Pancreas (tissue), 10 donors: ENCODE measurements at places on chromosomes 4 and X. TPM values are rescaled to one million over a fixed set of nuclear protein-coding genes. Genes with fewer than 3 reads are reported as not detected.

IGFBP7 gene
- polyA plus RNA-seq, result 186 TPM

SLC6A14 gene
- polyA plus RNA-seq, result not detected

DNA sequence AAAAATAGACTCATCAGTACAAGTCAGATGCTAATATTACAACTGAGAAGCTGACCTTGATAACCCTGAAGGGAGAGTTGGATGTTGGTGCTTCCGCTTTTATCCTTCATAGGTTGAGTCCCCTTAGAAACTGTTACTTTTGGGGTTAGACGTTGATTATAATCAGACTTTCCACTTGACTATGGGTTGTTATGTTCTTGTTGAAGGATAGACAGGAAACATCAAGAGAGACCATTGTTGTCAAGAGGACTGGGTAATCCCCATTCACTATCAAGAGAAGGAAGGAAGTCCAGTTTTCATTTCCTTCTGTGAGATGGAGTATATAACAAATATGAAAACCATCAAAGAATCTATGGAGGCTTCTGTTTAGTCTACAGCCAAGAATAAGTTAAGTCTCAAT lies 229.9 kb upstream of the AFF2 start:
- DNase-seq, result no peak
- no peaks in the 10 kb centered on the region for H3K27me3 ChIP-seq
- H3K36me3 ChIP-seq, result no peaks in the 10 kb centered on the region
- H3K4me3 ChIP-seq, result no peak overlapping the region
- no peak overlapping the region for H3K27ac ChIP-seq

GRCh38 chr4:100177126-100177525 lies 13.1 kb downstream of the DDIT4L start:
- no peak for DNase-seq
- H3K27me3 ChIP-seq, result no peaks in the 10 kb centered on the region
- no peak overlapping the region for H3K4me3 ChIP-seq
- no peaks in the 10 kb centered on the region for H3K4me1 ChIP-seq

DNA sequence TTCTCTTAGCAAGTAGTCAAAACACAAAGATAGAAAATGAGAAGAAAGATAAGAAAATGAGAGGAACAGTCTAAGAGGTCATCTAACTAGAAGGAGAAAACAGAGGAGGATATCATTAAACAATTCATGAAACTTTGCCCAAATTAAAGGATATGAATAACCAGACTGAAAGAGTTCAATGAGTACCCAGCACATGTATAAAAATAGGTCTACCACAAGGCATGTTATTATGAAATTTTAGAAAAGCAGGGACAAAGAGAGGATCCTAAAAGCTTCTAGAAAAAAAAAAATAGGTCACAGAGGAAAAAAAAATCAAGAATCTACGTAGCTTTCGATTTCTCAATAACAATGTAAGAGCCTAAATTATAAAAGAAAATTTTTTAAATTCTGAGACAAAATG lies 118.5 kb downstream of the WDFY3 start:
- H3K27ac ChIP-seq, result no peak overlapping the region
- no peak overlapping the region for H3K4me3 ChIP-seq
- H3K27me3 ChIP-seq, result no peaks in the 10 kb centered on the region
- no peaks in the 10 kb centered on the region for H3K4me1 ChIP-seq
- H3K36me3 ChIP-seq, result no peaks in the 10 kb centered on the region

CSAG2 gene
- not detected for polyA plus RNA-seq

DNA sequence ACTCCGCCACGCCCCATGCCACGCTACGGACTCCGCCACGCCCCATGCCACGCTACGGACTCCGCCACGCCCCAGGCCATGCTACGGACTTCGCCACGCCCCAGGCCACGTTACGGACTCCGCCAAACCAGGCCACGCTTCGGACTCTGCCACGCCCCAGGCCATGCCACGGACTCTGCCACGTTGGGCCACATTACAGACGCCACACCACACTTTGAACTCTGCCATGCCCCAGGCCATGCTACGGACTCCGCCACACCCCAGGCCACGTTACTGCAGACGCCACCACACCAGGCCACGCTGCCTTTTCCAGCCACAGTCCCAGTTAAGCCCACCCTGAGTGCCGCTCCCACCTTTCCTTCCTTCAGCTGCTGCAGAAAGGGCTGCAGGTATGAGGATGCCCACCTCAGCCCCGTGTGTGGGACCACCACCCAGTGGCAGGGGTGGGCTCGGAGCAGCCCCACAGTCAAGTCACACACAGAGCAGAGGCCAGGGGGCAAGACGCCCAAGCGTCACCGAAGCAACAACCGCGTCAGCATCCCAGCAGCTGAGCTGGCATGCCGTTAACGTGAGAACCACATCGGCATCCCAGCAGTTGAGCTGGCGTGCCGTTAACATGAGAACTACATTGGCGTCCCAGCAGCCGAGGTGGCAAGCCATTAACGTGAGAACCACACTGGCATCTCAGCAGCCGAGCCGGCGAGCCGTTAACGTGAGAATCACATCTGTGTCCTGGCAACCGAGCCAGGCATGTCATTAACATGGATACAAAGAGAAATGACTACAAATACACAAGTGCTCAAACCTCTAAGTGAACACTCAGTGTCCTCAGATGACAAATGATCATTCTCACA lies 26.4 kb downstream of the GAK start:
- H3K4me3 ChIP-seq, result no peak overlapping the region
- H3K27me3 ChIP-seq, result no peaks in the 10 kb centered on the region
- DNase-seq, result no peak
- H3K36me3 ChIP-seq, result no peaks in the 10 kb centered on the region
- no peaks in the 10 kb centered on the region for H3K4me1 ChIP-seq

DNA sequence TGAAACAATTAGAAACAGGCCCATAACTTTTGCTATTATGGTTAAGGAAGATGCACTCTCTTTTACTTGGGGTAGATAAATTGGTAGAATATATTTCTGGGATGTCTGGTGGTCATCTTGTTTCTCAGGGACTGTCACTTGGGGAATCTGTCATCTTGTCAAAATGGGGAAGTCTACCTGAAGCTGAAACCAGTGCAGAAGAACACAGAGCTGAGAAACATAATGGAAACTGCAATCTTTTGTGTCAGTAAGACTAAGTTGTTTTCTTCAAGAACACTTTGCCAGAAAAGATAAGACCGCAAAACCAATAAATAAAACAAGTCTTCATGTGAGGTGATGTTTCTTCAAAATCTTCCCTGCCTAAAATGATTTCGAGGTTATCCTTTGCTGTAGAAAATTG lies 92.0 kb downstream of the NAA11 start:
- no peak for DNase-seq
- H3K27me3 ChIP-seq, result no peaks in the 10 kb centered on the region

- no peak for DNase-seq
- no peaks in the 10 kb centered on the region for H3K36me3 ChIP-seq
- H3K27me3 ChIP-seq, result no peaks in the 10 kb centered on the region
Measured at GRCh38 chr4:19698961-19699360, 552.7 kb upstream of the SLIT2 start.

GIMD1 gene
- not detected for polyA plus RNA-seq

GRCh38 chr4:57320849-57321248 lies 210.7 kb upstream of the IGFBP7 start:
- no peak overlapping the region for H3K4me3 ChIP-seq
- no peak overlapping the region for H3K27ac ChIP-seq
- H3K27me3 ChIP-seq, result no peaks in the 10 kb centered on the region
- H3K36me3 ChIP-seq, result no peaks in the 10 kb centered on the region
- H3K4me1 ChIP-seq, result no peaks in the 10 kb centered on the region

NPY1R gene
- 34.0 TPM for polyA plus RNA-seq

ALAS2 gene
- 0.70 TPM for polyA plus RNA-seq
